Motor neuron (in vitro differentiated cells): ENCODE measurements at places on chromosomes 5 and 9. TPM values are rescaled to one million over a fixed set of nuclear protein-coding genes. Genes with fewer than 3 reads are reported as not detected.
A peak's percentile ranks its signal among the peaks of the same experiment; 100 is the strongest.

DNA sequence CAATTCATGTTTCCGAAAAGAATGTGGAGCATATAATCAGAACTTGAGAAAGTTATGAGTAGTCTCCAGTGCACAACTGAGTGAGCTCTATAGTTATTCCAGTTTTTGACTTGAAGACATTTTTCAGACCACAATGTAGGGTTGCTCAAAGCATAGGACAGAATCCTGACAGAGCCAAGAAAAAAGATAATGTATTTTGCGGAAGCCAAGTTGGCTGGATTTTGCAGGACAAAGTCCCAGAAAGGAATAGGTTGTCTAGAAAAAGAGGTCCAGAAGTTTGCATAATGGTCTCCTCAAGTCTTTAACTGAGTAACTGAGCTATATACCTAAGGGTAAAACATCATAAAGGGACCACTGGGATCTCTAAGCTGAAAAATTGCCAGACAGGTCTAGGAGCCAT, 1028.0 kb downstream of the TAF11L14 start:
- ATAC-seq: no peak

DNA sequence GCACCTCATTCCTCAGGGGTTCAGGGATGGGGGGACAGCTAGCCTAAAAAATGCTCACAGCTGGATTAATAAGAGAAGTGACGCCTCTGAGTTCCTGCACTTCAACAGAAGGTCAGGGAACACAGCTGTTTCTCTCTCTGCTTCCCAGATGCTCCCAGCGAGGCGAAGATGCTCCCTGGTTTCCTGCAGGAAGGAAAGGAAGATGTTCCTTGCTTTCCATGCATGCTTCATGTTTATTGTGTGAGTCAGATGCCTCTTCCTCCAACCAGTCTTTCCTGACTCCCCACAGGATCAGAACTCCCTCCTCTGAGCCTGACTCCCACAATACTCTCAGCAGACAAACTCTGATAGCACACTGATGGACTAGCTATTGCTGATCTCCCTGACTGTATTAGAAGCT, 71.9 kb downstream of the MFAP3 start:
- ATAC-seq: no peak

GRCh38 chr9:123851851-123852250, 78.1 kb downstream of the DENND1A start:
- ATAC-seq: no peak

GRCh38 chr9:91154686-91155085, 207.0 kb downstream of the AUH start:
- ATAC-seq: no peak

The SPINK7 gene
- 0.38 and 1.0 TPM in 2 replicates for total RNA-seq

The HAND1 gene
- 0.39 TPM in 1 of 2 replicates, not detected in the other for total RNA-seq

The PKD2L2 gene
- total RNA-seq: 0.25 and 0.41 TPM in 2 replicates

DNA sequence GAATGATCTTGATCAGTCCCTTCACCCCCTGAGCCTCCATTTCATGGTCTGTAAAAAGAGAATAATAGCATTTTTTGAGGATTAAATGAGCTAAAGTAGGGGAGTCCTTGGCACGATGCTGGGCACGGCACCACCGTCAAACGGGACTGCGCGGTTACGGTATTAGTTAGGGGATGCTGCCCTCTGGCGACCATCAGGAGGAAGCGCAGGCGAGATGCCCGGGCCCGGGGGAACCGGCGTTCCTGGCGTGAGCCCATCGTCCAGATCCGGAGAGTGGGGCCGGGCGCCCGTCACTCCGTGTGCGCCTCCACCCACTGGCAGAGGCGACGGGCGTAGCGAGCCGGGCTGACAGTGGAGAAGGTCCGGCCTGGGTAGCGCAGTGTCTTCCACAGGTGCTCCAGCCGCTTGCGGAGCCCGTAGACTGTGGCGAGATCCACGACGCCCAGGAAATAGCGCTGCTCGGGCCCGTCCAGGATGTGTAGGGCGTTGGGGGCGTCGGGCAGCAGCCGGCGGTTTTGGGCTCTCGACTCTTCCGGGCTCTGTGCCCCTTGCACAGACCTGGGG, 4.8 kb upstream of the ST6GALNAC4 start:
- ATAC-seq: no peak

DNA sequence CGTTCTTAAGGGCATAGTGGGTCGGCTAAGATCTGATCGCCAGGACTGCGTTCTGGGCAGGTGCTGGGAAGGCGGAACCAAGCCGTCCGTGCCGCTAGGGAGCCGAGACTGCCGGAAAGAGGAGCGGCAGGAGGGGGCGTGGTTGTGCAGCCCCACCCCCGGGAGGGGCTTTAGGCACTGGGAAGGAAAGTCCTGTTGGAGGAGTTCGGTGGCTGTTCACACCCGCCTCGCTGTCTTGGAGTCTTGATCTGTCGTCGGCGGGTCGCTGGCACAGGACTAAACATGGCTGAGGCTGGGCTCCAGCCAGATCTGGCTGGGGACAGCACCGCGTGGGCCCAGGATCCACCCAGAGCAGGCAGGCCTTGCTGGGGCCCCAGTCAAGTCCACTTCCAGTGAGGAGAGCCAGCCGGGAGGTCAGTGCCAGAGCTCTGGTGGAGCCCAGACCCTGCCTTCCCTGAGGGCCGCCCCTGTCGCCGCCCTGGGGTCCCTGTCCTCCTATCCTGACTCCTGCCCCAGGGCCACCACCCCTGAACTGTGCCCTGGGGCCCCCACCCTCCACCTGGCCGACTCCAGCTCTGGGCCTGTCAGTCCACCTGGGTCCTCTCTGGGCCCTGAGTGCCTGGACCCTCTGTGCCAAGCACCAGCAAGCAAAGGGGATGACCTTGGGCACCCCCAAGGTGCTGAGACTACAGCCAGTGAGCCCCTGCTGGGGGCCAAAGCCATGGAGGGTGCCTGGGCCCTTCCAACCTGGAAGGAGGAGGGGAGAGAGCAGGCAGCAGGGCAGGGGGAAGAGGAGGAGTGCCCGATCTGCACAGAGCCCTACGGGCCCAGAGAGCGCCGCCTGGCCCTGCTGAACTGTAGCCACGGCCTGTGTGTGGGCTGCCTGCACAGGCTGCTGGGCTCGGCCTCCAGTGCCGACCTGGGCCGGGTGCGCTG, 4.5 kb downstream of the RNF208 start:
- no peak for ATAC-seq

DNA sequence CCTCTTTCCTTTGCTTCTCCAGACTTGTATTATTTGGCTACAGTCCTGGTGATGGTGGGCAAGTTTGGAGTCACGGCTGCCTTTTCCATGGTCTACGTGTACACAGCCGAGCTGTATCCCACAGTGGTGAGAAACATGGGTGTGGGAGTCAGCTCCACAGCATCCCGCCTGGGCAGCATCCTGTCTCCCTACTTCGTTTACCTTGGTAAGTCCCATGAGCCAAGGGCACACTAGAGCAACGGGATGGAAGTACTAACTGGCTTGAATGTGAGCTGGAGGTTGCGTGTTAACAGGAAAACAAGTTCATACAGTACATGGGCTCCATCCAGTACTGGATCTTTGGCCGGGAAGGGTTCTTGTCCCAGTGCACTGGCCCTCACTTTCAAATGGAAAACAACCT, 22.9 kb downstream of the SLC22A5 start:
- ATAC-seq: no peak

- ATAC-seq: no peak
Observed at GRCh38 chr5:77163453-77163852, 47.0 kb upstream of the PDE8B start.

The COL5A1 gene
- total RNA-seq: 4.3 TPM in 2 replicates

The LCN10 gene
- total RNA-seq: 0.05 and 0.31 TPM in 2 replicates

The TRIM36 gene
- 0.43 and 0.87 TPM in 2 replicates for total RNA-seq

DNA sequence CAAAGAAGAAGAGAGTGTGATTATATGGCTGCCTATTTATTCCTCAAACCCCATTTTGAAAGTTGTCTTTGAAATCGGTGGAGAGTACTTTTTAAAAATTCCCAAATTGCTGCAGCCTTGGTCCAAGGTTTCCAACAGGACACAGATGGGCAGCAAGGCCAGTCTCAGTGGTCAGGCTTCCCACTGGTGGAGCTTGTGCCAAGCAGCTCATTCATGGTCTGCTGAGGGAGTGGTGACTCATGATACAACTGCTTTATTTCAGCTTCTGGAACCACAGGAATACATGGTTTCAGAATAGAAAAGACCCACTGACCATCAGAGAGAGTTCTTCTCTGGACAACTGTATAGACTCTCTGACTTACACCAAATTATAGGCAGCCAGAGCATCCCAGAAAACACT, 673.1 kb upstream of the KLF4 start:
- peak; percentile 42 for ATAC-seq

DNA sequence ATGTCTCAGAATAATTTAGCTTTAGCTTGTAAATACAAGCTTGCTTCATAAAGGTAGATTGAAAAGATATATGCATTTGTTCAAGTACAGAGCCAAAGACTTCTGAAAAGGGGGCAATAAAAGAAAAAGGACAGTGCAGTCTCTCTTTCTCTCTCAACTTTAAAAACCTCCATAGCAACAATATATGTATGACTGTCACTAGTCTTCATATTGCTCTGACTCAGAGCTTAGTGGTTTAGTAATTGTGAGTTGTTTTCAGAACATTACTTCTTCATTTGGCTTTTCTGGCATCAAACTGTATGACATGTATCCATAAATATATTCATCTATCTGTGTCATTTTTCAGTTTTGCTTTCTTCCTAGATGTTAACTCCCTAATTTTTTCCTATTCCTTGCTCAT, 194.6 kb upstream of the KIF2A start:
- no peak for ATAC-seq

- ATAC-seq: peak; percentile 42
Observed at GRCh38 chr5:172005708-172006320, 624 bp downstream of the FBXW11 start.

GRCh38 chr5:52822437-52822836, 34.7 kb downstream of the ITGA1 start:
- ATAC-seq: peak; percentile 93

GRCh38 chr5:141615991-141616720, 2.6 kb downstream of the DIAPH1 start:
- no peak for ATAC-seq

DNA sequence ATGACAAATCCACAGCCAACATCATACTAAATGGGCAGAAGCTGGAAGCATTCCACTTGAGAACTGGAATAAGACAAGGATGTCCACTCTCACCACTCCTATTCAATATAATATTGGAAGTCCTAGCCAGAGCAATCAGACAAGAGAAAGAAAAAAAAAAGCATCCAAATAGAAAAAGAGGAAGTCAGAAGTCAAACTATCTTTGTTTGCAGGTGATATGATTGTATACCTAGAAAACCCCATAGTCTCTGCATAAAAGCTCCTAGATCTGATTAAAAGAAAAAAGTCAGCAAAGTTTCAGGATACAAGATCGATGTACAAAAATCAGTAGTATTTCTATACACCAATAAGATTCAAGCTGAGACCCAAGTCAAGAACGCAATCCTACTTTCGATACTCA, 66.1 kb downstream of the OSMR start:
- no peak for ATAC-seq

The FBXL17 gene
- total RNA-seq: 15.5 and 17.1 TPM in 2 replicates

The ANKRD31 gene
- total RNA-seq: 0.87 and 1.1 TPM in 2 replicates

The EDIL3 gene
- total RNA-seq: 1.2 and 1.4 TPM in 2 replicates

DNA sequence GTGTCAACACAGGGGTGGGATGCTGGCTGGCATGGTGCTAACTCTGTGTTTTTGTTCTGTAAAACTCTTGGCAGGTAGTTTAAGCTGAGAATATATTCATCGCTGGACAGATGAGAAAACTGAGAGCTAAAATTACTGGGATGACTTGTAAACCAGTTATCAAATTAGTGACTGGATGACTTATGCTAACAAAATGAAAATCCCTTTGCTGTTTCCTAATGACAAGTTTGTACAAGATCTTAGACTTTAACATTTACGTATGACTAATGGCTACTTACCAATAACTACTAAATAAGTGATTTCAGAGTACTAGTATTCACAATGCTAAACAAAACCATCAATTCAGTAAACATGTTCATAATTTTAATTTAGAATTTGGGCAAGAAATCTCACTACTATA, 854.8 kb upstream of the ARRDC3 start:
- ATAC-seq: no peak
